Hair follicle dermal papilla cell (primary cell): ENCODE measurements at places on chromosomes 6 and 20. TPM values are rescaled to one million over a fixed set of nuclear protein-coding genes. Genes with fewer than 3 reads are reported as not detected.

Gene FOXF2
- total RNA-seq: 0.24 and 0.81 TPM in 2 replicates

Gene HDGFL1
- total RNA-seq: not detected in 2 replicates

Gene PRICKLE4
- total RNA-seq: not detected in 2 replicates

Gene GABRR1
- not detected in 2 replicates for total RNA-seq

Gene TASP1
- 9.4 and 11.5 TPM in 2 replicates for total RNA-seq

Gene MYB
- total RNA-seq: 0.16 and 0.85 TPM in 2 replicates

Gene CD83
- total RNA-seq: 3.4 and 6.0 TPM in 2 replicates

Gene LPA
- not detected in 2 replicates for total RNA-seq

Gene BPIFB4
- total RNA-seq: not detected in 2 replicates

Gene L3MBTL1
- 6.3 and 11.7 TPM in 2 replicates for total RNA-seq

Gene CDH26
- total RNA-seq: 0.12 and 0.49 TPM in 2 replicates

Gene LCA5
- total RNA-seq: 5.3 and 5.4 TPM in 2 replicates

Gene C20orf144
- 0.16 and 0.36 TPM in 2 replicates for total RNA-seq
